ENCODE measurements at places on chromosomes 5 and 9.
A peak's percentile ranks its signal among the peaks of the same experiment; 100 is the strongest.

GRCh38 chr5:5287419-5287818 is 135.1 kb upstream of the ICE1 start:
- DNase-seq = no peak

DNA sequence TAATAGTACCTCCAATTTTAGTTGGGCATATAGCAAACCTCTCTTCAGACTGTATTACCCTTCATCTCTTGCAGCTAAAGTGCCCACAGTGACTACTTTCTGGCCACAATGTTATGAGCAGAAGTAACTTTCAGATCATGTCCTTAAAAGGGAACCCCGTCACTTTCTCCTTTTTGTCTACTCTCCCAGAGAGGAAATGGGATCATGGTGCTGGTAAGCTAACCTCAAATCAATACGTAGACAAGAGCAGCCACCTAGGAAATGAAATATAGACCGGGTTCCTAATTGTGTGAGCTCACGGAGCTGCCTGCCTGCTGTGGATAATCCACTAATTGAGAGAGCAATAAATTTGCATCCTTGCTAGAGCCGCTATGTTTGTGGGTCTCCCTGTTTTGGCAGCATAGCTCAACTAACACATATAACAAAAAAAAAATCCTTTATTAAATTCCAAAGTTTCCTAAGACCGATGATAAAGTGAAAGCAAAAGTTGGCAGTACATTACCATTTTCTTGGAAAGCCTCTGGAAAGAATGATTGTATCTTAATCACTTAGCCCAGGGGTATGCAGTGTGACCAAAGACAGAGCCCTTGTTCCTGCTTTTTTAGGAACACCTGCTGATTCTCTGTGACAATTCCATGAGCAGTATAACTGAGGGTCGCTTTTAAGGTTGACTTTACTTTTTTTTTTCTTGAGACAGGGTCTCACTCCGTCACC is 5.6 kb upstream of the IL7R start:
- peak; percentile 3 for DNase-seq

- no peak for DNase-seq
These were observed 240.9 kb downstream of the TRIM36 start for GRCh38 chr5:114928644-114929462.

- no peak for DNase-seq
These were observed 51.6 kb downstream of the TEK start for GRCh38 chr9:27160636-27161035.

GRCh38 chr9:77957652-77958051 is 74.0 kb downstream of the GNAQ start:
- no peak for DNase-seq

- no peak for DNase-seq
These were observed 753.2 kb upstream of the RIOK2 start for GRCh38 chr5:97936231-97936630.

DNA sequence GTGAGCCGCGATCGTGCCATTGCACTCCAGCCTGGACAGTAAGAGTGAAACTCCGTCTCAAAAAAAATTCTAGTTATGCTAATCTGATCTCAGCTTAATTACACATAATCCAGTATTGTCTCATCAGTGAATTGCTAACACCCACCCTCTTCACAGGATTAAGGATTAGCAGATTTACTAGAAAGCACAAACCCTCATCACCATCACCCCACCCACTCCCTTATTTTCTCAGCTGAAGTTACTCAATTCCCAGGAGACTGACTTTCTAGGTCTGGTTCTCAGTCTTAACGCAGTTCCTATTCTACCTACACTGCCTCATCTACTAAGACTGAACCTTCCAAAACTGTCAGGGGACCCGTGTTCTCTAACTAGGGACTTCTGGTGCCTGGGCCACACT is 9.0 kb downstream of the TOR1B start:
- DNase-seq = no peak
